ENCODE measurements at places on chromosomes 5 and 9. TPM values are rescaled to one million over a fixed set of nuclear protein-coding genes. Genes with fewer than 3 reads are reported as not detected.

GRCh38 chr9:79255651-79256260 lies 316.0 kb upstream of the TLE4 start:
- no peak overlapping the region for H3K4me3 ChIP-seq
- no peak overlapping the region for H3K27ac ChIP-seq
- no peak for DNase-seq
- H3K36me3 ChIP-seq: no peaks in the 10 kb centered on the region
- H3K4me1 ChIP-seq: no peaks in the 10 kb centered on the region

- no peak overlapping the region for H3K27ac ChIP-seq
- H3K27me3 ChIP-seq: peaks cover 30% of the 10 kb centered on the region
- no peaks in the 10 kb centered on the region for H3K36me3 ChIP-seq
- DNase-seq: no peak
Observed at GRCh38 chr5:157463621-157464518, 3.9 kb downstream of the NIPAL4 start.

- no peak for DNase-seq
- peaks cover 14% of the 10 kb centered on the region for H3K27me3 ChIP-seq
- H3K27ac ChIP-seq: no peak overlapping the region
- H3K4me3 ChIP-seq: no peak overlapping the region
Observed at GRCh38 chr5:73088026-73088425, 32.3 kb upstream of the TMEM171 start.

GRCh38 chr5:128984480-128984879 lies 19.2 kb downstream of the SLC27A6 start:
- H3K27ac ChIP-seq: no peak overlapping the region
- H3K27me3 ChIP-seq: no peaks in the 10 kb centered on the region
- no peak for DNase-seq
- no peaks in the 10 kb centered on the region for H3K4me1 ChIP-seq

DNA sequence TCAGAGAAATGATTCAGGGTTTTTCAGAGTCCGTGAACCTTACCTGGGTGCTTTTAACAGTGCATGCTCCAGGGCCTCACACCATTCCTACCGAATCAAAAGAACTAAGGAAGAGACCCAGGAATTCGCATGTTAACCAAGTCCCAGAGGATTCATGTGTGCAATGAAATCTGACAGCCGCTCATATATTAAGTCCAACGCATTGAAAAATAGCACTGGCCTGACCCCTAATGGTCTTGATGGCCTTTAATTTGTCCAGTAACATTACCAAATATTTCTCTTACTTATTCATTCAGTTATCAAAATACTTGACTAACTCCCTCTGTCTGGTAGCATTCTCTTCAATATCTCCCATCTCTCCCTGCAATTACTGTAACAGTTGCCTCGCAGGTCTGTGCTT lies 55.0 kb upstream of the MARCHF11 start:
- H3K4me1 ChIP-seq: no peaks in the 10 kb centered on the region
- no peak overlapping the region for H3K4me3 ChIP-seq
- no peaks in the 10 kb centered on the region for H3K36me3 ChIP-seq
- DNase-seq: no peak
- no peak overlapping the region for H3K27ac ChIP-seq

DNA sequence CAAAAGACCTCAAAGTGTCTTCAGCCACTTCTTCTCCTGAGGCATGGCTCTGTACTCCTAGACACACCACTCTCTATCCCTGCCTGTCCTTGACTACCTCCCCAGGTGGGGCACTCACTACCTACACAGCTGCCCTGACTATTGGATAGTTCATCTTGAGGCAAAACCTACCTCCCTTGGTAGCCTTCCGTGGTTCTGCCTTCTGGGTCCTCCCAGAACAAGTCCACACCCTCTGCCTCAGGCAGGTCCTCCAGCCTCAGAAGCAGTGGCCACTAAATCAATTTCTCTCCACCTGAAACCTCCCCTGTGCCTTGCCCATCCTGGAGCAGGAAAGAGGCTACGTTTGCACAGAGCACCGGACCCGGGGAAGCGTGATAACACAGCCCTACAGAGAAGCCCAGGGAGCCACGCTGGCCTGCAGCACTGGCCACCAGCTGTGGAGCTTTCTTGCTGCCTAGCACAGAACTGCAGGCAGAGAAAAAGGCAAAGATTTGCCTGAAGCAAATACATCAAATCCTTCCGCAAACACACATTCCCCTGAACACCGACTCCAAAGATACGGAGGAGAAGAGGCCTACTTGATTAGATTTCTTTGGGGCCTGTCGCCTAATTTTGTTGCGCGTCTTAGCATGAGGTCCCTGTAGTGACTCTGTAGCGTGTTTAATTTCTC lies 141.8 kb downstream of the C9orf50 start:
- H3K36me3 ChIP-seq: peaks cover 2% of the 10 kb centered on the region
- H3K4me3 ChIP-seq: no peak overlapping the region
- no peak overlapping the region for H3K27ac ChIP-seq
- peaks cover 22% of the 10 kb centered on the region for H3K27me3 ChIP-seq
- DNase-seq: no peak
- peaks cover 14% of the 10 kb centered on the region for H3K4me1 ChIP-seq

DNA sequence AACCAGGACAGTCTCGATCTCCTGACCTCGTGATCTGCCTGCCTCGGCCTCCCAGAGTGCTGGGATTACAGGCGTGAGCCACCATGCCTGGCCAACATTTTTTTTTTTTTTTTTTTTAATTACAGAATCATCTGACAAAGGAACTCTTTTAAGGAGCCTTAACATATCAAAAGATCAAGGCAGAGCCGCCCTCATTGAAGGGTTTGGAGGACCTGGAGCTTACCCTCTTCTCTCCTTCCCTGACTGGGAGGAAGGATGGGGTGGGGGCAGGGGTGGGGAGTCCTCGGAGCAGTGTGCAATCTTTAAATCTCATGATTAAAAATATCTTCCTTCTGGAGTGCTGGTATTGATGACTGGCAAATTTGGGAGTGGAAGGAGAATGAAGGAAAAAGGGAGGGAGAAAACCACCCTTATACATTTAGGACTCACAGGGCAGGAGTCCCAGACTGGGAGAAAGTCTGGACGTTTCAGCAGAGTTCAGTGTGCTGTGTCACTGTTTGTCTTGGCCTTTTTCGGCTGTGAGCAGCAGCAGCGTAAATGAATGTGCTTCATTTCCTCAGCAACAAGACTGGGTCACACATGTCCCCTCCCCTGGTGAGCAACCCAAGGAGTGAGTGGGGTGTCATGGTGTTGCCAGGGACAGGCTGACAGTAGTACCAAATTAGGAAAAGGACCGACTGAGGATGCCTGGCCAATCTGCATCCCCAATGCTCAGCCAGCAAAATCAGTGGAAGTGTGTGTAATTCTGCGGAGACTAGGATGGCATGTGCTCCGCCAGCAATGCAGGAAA lies 115.3 kb upstream of the BNC2 start:
- H3K4me1 ChIP-seq: no peaks in the 10 kb centered on the region
- no peak overlapping the region for H3K4me3 ChIP-seq
- no peaks in the 10 kb centered on the region for H3K36me3 ChIP-seq
- DNase-seq: no peak
- H3K27me3 ChIP-seq: no peaks in the 10 kb centered on the region

DNA sequence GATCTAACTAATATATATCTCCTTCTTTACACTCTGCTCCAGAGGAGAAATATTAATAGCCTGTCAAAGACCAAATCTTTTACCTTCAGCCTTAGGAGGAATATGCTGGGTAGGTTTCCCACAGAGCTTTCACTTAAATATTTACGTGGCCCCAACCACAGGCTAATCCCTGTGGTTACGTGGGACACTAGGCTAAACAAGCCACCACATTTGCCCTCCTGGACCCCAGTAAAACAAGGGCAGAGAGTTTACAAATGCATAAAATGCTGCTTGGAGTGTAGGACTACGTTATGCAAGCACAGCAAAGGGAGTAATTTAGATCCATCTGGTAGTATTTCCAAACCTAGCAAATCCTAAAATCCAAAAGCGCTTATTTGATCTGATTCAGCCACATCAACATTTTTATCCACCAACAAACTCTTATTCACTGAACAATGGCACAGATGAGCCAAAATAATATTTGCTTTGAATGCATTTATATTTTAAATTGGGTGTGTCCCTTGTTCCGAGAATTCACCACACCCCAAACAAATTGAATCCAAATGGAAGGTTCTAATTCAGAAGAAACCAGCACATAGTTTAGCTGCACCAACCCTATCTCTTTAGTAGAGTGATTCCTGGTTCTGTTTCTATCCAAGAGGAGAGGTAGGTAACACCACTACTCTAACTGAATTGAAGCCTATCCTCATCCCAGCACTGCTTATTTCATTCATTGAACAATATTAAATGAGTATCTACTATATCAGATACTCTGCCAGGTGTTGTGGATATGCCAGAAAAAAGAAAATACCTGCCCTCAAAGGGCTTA lies 179.0 kb downstream of the TSSK1B start:
- DNase-seq: no peak
- peaks cover 3% of the 10 kb centered on the region for H3K4me1 ChIP-seq
- no peaks in the 10 kb centered on the region for H3K36me3 ChIP-seq
- H3K27ac ChIP-seq: no peak overlapping the region
- peaks cover 4% of the 10 kb centered on the region for H3K27me3 ChIP-seq

Gene NFIB
- total RNA-seq: not detected

Gene MEIKIN
- total RNA-seq: not detected

Gene LHX3
- not detected for total RNA-seq

Gene SRA1
- 42.7 TPM for total RNA-seq

Gene HRCT1
- total RNA-seq: not detected

Gene C9orf153
- 0.34 TPM for total RNA-seq

Gene MARVELD2
- total RNA-seq: 0.26 TPM

Gene RAB24
- 48.8 TPM for total RNA-seq

Gene TRIM52
- 22.4 TPM for total RNA-seq

Data from activated CD8-positive, alpha-beta T cell treated with anti-CD3 and anti-CD28 coated beads, Interleukin-2, amount 10 ng/mL, durations not matched to agents 7 days and 5 days (primary cell).